ENCODE measurements at places on chromosomes 3 and 15. TPM values are rescaled to one million over a fixed set of nuclear protein-coding genes. Genes with fewer than 3 reads are reported as not detected.

The LRRN1 gene
- total RNA-seq: not detected

DNA sequence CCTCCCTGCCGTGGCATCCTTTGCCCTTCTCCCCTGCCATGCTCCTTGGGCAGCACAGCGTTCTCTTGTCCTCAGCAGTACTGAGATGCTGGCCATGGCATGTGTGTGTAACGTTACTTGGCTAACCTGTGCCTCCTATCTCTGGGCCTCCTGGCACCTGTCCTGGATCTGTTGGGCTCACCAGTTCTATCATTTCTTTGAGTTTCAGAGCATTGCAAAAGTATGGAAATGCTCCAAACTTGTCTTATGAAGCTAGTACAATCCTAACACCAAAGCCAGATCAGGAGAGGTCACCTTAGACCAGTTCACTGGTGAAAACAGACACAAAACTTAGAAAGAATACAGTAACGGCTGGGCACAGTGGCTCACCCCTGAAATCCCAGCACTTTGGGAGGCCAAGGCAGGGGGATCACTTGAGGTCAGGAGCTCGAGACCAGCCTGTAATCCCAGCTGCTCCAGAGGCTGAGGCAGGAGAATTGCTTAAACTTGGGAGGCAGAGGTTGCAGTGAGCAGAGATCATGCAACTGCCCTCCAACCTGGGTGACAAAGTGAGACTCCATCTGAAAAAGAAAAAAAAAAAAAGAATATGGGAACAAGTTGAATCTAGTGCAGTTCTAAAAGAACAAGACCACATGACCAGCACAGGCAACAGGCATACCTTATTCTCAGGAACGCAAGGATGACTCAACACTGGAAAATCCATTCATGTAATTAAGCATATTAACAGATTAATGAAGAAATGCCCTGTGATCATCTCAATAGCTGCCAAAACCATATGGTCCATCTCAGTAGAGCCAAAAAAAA, 62.4 kb upstream of the TRPM1 start:
- no peak overlapping the region for H3K4me3 ChIP-seq
- H3K36me3 ChIP-seq: no peaks in the 10 kb centered on the region
- peaks cover 20% of the 10 kb centered on the region for H3K4me1 ChIP-seq
- H3K27ac ChIP-seq: no peak overlapping the region
- peaks cover 2% of the 10 kb centered on the region for H3K27me3 ChIP-seq
- no peak for DNase-seq

The WNT5A gene
- not detected for total RNA-seq

- no peak overlapping the region for H3K27ac ChIP-seq
- H3K4me3 ChIP-seq: no peak overlapping the region
- H3K36me3 ChIP-seq: no peaks in the 10 kb centered on the region
- H3K27me3 ChIP-seq: peaks cover 3% of the 10 kb centered on the region
- DNase-seq: no peak
Measured at GRCh38 chr3:152938974-152939636, 104.2 kb downstream of the P2RY1 start.

DNA sequence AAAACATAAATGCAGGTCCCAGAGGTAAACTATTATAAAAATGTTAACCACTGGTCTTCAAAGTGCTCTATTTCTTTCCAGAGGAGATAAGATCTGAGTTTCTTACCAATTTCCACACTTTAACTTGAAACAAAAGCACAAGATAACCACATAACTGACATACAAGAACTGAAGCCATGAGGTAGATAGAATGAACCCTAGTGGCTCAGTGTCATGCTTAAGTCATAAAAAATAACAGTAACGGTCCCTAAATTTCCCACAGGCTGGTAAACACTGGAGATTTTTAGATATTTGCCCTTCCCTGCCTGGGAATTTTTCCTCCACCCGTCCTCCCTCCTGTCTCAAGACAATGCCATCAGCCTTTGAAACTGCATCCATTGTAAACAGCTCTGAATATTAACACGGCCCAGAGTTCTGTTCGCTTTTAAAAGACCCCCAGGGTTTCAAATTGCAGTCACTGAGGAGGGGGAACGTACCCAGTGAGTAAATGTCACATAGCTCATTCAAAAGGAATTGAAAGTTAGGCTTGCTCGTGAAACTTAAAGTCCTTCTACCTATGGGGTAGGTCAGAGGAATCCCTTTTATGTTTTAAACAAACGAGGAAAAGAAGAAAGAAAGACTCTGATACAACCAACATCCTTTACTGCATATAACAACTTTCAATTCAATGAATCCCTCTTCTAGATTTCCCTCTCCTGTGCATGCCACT, 5.7 kb downstream of the LRIG1 start:
- H3K27ac ChIP-seq: peak overlapping the region; percentile 64
- DNase-seq: no peak
- peaks cover 100% of the 10 kb centered on the region for H3K4me1 ChIP-seq
- peak overlapping the region; percentile 58 for H3K4me3 ChIP-seq

Measured in activated T-helper 1 cell treated with anti-CD3 and anti-CD28 coated beads, Interleukin-12 subunit alpha, Interleukin-12 subunit beta, Interleukin-2, Interleukin-4 antibody, amounts not matched to agents 30 ng/mL and 10 ng/mL and 1 ng/mL, durations not matched to agents 14 hours and 24 hours and 36 hours (primary cell).